A549 treated with RU486 at 1 μM for 4 hours (cell line): ENCODE measurements at places on chromosomes 16 and 17. TPM values are rescaled to one million over a fixed set of nuclear protein-coding genes. Genes with fewer than 3 reads are reported as not detected.

ATP6V0A1 gene
- total RNA-seq = 35.1 to 45.6 TPM (median 43.9 TPM) in 5 replicates

CD79B gene
- total RNA-seq = 0.16 TPM in 1 of 5 replicates, not detected in the others

CCL15 gene
- not detected in 5 replicates for total RNA-seq

ABCA8 gene
- total RNA-seq = 0.30 to 0.62 TPM (median 0.34 TPM) in 4 of 5 replicates, not detected in the other

AXIN2 gene
- total RNA-seq = 0.75 to 1.3 TPM (median 0.99 TPM) in 5 replicates
